ENCODE measurements at places on chromosomes 5 and 9.

GRCh38 chr5:146642410-146642809 lies 126.4 kb upstream of the GPR151 start:
- no peak for DNase-seq

DNA sequence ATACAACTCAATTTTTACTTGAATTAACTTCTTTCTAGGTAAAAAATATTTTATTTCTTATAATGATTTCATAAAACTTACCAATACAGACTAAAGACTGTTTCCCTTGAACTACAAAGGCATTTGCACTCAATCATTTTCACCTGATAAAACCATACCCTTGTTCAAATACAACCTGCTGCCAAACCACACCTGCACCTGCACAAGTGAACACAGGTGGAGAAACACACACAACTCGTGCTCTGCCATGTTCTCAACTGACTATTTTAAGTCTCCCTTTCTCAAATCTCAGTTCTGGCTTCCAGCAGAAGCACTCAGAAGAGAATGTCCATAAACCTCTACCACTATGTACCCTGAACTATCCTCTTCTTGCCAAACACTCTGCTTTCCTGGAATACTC lies 1892.1 kb downstream of the MAT2B start:
- DNase-seq: no peak

- DNase-seq: no peak
Observed at GRCh38 chr5:59198365-59198764, 615.5 kb downstream of the RAB3C start.

DNA sequence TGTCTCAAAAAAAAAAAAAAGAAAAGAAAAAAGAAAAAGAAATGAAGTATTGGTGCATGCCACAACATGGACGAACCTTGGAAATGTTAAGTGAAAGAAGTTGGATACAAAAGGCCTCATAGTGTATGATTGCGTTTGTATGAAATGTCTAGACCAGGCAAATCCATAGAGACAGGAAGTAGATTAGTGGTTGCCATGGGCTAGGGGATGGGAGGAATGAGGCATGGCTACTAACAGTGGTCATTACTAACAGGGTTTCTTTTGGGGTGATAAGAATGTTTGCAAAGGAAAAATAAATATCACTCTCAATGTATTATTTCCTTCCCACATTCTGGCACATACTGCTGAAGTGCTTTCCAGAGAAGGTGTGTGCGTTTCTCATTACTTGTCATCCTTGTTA lies 44.1 kb downstream of the UGCG start:
- DNase-seq: no peak

- DNase-seq: no peak
Observed at GRCh38 chr9:15927161-15927560, 374.3 kb downstream of the CCDC171 start.

- no peak for DNase-seq
Observed at GRCh38 chr5:69484891-69485290, 7.7 kb upstream of the OCLN start.

GRCh38 chr5:167415779-167416746 lies 875.4 kb upstream of the WWC1 start:
- DNase-seq: no peak

DNA sequence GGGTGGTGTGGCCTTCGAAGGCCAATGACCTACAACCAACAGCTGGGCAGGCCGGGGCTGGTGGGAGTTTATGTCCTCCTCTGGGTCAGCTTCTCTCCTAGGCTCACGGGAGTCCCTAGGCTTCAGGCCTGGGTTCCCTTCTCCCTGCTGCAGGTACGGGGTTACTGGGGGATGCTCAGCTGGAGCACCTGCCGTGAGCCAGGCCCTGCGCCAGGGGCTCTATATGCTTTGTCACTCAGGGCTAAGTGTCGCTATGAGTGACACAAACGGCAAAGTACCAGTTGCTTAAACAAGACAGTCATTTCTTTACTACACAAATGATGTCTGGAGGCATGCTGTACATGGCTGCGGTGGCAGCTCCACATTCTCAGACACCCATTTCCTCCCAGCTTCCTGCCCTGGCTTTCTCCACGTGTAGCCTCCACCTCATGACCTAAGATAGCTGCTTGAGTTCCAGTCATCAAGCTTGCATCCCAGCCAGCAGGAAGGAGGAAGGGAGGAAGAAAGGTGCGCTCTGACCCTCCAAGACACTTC lies 22.5 kb upstream of the NINJ1 start:
- DNase-seq: no peak

- no peak for DNase-seq
Observed at GRCh38 chr9:100160021-100160420, 61.0 kb downstream of the INVS start.

DNA sequence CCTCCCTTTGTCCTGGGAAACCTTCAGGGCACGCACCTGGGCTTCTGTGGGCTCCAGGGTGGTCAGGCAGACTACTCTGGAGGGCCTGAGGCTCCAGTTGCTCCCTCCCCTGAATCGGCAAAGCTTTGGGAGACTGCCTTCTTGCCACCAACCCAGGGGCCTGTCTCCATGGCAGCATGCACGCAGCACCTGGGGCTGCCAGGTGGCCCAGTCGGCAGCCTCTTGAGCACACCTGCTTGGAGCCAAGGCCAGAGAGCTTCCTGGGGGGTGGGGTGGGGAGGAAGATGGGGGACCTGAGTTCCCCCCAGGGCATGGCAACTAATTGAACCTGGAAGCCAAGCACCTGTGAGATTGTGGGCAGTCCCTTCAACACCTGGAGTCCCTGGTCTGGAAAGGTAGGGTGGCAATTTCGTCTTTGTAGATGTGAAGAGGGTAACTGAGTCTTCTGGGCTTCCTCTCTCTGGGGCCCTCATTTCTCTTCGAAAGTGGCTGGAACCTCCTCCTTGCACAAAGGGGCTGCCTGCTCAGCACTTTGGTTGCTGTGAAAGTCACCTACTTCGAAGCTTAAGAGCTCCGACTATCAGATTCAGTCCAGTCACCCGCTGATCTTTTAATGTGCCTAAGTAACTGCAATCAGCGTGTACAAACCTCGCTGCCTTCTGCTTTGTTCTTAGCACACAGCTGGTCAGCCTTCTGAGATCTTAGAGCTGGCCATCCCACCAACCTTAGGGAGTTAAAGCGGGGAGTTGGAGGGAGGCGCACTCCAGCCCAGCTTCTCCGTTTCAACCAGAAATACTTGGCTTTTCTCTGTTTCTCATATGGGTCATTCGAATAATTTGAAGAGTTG lies 4.0 kb downstream of the RNF183 start:
- DNase-seq: no peak

DNA sequence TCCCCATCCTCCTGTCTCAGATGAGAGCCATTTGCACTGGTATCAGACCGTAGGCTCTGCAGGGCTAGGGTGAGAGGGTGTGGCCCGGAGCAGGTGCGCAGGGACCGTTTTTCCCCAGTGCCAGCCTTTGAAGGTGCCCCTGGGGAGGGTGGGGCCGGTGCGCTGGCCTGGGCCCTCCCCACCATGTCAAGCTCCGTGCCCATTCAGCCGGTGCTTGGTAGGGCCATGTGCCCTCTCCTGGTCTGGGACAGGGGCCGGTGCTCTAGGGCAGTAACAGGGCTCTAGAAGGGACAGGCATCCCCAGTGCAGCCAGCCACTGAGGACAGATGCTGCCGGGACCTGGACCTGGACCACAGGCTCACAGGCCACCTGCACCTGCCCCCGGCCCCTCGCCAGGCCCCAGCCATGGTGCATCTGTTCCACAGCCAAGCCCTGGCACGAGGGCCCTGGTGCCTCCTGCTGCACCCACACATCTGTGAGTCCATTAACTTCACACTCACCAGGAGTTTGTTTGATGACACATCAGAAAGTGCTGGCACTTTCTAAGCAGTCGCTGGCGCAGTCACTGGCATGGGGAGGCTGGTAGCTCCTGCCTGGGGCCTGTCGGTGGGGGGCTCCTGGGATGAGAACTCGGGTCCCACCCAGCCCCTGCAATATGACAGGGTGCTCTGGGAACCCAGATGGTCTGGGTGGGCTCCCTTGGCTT lies 5.0 kb upstream of the QRFP start:
- no peak for DNase-seq

DNA sequence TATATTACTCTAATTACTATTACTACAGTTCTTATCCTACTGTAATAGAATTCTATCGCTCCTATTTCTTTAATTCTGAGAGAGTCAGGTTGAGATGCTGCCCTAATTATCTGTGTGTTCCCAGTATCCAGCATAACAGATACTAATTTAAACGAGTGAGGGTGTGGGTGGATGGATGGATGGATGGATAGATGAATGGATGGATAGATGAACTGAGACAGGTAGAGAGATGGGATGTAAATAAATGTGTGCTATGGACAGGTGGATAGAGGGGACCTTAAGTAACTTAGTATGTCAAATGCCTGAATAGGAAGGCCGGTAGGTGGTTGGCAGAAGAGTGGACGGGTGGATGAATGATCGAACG lies 143.6 kb upstream of the ADRA1B start:
- no peak for DNase-seq

GRCh38 chr5:179404321-179405053 lies 59.2 kb upstream of the ADAMTS2 start:
- DNase-seq: no peak

DNA sequence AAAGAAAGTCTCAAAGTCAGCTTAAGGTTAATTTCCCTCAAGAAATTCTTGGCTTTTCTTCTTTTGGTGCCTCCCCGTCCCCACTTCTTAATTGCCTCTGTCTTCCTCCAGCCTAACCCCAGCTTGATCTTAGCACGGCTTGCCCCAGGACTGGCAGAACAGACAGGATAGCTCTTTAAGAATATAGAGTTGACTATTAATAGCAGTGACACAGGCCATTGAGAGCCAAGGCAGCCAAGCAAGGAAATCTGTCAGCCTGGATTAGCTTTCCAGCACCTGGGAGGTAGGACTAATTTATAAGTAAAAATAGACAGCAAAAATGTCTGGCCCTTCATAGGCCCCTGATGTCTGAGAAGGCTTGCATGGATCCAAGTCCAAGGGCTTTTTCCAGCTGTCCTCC lies 384.6 kb upstream of the SLC30A5 start:
- DNase-seq: no peak

DNA sequence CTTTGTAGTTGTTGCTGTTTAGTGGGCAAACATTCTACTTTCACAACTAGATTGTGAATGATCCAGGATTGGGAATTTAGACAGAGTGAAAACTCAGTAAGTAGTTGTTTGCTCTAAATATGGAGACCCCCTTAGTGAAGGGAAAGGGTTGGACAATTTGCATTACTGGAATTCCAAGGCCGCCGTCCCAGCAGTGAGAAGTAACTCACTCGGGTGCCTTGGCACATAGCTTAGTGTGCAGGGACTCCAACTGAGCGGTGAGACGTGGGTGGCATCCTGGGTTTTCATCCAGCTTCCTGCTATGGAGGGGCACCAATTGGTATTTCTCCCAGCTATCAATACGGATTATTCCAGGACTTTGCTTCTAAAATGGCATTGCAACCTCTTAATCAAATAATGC lies 69.7 kb upstream of the FCN1 start:
- no peak for DNase-seq

- DNase-seq: no peak
Observed at GRCh38 chr5:127891942-127892341, 188.8 kb downstream of the CCDC192 start.

- no peak for DNase-seq
Observed at GRCh38 chr5:101948615-101949014, 347.5 kb downstream of the SLCO4C1 start.

GRCh38 chr5:180643191-180643851 lies 6.1 kb downstream of the FLT4 start:
- DNase-seq: no peak

DNA sequence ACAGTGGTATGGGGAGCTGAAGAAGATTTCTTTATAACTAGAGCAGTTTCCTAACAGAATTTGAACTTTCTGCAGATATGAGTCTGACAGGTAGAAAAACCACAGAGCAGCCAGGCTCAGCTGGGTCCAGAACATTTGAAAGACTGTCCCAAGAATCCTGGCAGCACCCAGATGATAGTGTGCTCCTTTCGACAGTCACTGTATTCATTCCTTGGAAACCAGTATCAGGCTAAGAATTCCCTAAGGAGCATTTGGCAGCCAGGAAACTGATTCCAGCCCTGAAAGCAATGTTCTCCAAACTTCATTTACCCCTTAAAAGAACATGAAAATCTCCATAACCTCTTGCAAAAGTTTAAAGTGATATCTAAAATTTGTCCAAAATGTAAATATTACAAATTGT lies 123.0 kb upstream of the MTAP start:
- no peak for DNase-seq

GRCh38 chr5:118069452-118069851 lies 918.9 kb downstream of the DTWD2 start:
- no peak for DNase-seq
